Activated CD4-positive, CD25-positive, alpha-beta regulatory T cell (primary cell): ENCODE measurements at places on chromosomes 1 and 21.

- DNase-seq = no peak
Measured at GRCh38 chr1:195462646-195463045, 1145.6 kb downstream of the KCNT2 start.

- DNase-seq = no peak
Measured at GRCh38 chr1:115313182-115313581, 24.9 kb downstream of the NGF start.

GRCh38 chr1:207698822-207699483 is 52.9 kb upstream of the CD46 start:
- no peak for DNase-seq

- no peak for DNase-seq
Measured at GRCh38 chr21:34195335-34195734, 122.0 kb downstream of the MRPS6 start.

GRCh38 chr1:64775113-64775512 is 30.2 kb downstream of the RAVER2 start:
- DNase-seq = no peak

- DNase-seq = no peak
Measured at GRCh38 chr1:212607206-212607912, 1.2 kb upstream of the ATF3 start.
